ENCODE measurements at places on chromosomes 11 and 22.
A peak's percentile ranks its signal among the peaks of the same experiment; 100 is the strongest.

- DNase-seq: no peak
These were observed 24.0 kb downstream of the MARK2 start for GRCh38 chr11:63862923-63863322.

GRCh38 chr11:64564947-64565889 is 25.8 kb upstream of the SLC22A12 start:
- DNase-seq: peak; percentile 28

DNA sequence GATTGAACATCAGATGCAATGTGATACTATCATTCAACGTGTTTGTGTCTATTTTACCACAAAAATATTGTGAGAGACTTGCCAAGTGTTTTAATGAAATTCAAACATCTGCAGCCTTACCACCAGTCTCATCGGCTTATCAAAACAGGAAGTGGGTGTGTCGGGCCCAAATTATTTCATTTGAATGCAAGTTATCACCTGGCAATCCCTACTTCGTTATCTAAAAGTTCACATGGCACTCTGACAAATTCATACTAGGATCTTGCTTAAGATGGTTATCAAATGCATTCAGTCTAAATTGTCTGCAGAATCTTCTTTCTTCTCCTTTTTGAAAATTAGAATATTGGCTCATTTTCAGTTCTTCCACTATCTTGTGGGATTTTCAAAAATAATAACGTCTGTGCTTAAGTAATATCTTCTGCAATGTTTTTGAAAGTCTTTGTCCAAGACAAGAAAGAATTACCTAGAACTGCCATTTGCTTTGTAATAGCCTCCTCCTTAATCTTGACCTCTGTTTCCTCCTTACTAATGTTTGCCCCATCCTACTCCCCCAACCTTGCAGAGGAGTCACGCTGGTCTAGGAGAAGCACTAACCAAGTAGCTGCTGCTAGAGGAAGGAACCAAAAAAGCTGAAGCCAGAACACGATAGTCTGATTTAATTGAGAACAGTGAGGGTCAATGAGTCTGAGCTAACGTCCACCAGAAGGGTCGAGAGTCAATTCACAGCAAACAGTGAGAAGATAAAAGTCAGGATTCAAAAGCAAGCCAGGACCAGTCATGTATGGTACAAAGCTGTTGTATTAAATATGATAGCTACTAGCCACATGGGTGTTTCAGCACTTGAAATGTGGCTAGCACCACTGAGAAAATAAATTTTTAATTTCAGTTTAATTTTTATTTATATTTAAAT is 10.2 kb upstream of the BIRC3 start:
- no peak for DNase-seq

- DNase-seq: no peak
These were observed 883 bp upstream of the VPREB3 start for GRCh38 chr22:23754980-23755636.

DNA sequence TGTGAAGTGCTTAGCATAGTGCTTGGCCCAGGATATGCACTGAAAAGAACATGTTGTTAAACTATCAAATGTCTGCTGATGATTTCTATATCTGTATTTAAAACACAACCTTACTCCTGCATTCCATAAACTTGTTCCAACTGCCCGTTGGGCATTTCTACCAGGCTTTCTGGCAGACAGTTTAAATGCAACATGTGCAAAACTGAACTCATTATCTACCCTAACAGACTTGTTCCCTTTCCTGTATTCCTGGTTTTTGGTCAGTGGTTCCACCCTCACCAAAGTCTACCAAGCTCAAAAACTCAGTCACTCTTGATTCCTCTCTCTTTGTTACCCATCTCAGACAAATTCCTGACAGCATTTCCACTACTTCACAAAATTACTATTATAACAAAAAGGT is 6.5 kb upstream of the RAB38 start:
- DNase-seq: no peak

- no peak for DNase-seq
These were observed 397 bp downstream of the OR52N2 start for GRCh38 chr11:5809122-5809519.

GRCh38 chr11:55942785-55943392 is 6.7 kb upstream of the OR5I1 start:
- DNase-seq: peak; percentile 3

- no peak for DNase-seq
These were observed 83.0 kb downstream of the MORC2 start for GRCh38 chr22:30885591-30885990.

DNA sequence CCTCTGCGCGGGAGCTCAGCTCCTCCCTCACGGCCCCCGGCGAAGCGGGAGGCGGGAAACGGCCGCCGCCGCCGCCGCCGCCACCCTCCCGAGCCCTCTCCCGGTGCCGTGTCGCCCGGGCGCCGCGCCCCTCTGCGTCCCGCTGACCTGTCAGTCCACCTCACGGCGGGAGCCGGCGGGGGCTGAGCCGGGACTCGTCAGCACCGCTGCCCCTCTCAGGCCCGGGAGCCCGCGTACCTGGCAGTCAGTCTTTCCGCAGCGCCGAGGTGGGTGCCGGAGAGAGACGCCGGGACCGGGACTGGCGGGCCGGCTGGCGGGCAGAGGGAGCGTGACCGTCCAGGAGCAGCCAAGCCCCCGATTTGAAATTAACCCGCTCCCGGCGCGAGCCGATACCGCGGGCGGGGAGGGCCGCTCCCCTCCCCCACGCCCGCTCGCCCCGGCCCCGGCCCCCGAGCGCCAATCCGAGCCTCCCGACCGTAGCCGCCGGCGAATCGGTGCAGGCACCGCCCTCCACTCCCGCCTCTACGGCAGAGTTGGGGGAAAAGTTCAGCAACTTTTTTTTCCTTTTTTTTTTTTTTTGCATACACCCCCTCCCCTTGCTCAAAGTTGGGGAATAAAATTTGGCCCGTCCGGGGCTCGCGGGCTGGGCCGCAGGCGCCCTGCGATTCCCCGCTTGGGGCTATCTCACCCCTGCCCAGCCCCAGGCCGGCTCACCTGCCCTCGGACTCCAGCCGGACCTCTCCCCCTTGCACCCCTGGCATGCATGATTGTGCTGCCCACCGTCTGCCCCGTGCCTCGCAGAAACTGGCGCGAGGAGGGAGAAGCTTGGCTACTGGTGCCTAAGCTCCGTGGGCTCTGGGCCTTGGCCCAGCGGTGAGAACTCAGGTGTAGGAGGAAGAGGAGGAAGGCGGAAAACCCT is 774 bp upstream of the E2F8 start:
- peak; percentile 71 for DNase-seq

GRCh38 chr11:852762-853161 is 10.1 kb downstream of the TSPAN4 start:
- no peak for DNase-seq

DNA sequence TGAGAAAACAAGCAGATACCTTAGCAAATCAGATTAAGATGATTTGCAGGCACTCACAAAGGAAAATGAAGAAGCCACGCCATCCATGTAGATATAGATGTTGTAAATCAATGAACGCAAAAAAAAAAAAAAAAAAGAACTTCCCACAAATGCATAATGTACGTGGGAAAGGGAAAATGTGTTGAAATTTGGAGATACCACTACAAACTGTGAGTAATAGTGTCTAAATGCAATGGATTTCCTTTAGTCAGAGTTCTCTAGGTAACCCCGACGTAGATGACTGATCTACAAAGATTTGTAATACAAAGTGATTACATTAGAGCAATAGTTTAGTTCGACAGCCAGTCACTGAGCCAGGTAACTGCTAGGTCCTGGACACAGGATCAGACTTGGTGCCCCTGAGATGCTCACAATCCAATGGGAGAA is 783 bp upstream of the ANKRD54 start:
- no peak for DNase-seq

- no peak for DNase-seq
These were observed 640 bp upstream of the VSIG10L2 start for GRCh38 chr11:125945011-125945796.

GRCh38 chr22:20174785-20175596 is 24.1 kb upstream of the CCDC188 start:
- DNase-seq: peak; percentile 66

DNA sequence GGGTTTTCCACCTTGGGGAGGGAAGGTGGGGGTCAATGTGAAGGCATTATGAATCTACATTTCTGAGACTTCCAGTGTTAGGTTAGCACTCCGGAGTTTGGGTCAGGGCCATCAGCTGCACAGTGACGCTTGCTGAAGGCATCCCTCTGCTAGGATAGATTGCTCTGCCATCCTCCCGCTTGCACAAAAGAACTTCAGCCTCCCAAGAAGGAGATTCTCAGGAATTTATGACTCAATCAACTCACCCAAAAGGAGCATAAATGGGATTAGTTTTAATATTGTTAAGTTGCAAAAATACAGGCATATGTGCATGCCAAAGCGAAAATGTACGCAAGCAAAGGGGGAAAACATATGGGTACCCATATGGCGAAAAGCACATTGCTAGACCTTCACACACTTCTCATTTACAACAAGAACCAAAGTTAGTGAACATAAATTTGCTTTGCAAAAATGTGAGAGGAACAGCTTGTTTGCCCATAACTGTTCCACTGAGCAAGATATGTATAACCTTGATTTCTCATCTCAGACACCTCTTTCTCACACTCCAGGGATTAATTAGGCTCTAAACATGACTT is 1013.0 kb downstream of the OPCML start:
- DNase-seq: no peak

- no peak for DNase-seq
These were observed 34.2 kb upstream of the CTTN start for GRCh38 chr11:70364178-70364577.

GRCh38 chr22:21946262-21946925 is 6.3 kb downstream of the PPM1F start:
- no peak for DNase-seq

DNA sequence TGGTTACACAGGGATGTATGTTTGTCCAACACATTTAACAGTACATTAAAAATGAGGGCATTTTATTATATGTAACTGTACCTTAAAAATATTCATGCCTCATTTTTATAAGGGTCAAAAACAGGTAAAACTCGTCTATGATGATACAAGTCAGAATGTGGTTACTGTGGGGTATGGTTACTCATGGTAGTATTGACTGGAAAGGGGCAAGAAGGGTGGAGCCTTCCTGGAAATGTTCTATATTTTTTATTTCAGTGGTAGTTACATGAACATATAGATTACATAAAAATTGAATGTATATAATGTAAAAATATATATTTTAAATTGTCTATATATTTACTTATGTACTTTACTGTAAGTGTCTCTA is 99.8 kb downstream of the STIM1 start:
- DNase-seq: no peak

DNA sequence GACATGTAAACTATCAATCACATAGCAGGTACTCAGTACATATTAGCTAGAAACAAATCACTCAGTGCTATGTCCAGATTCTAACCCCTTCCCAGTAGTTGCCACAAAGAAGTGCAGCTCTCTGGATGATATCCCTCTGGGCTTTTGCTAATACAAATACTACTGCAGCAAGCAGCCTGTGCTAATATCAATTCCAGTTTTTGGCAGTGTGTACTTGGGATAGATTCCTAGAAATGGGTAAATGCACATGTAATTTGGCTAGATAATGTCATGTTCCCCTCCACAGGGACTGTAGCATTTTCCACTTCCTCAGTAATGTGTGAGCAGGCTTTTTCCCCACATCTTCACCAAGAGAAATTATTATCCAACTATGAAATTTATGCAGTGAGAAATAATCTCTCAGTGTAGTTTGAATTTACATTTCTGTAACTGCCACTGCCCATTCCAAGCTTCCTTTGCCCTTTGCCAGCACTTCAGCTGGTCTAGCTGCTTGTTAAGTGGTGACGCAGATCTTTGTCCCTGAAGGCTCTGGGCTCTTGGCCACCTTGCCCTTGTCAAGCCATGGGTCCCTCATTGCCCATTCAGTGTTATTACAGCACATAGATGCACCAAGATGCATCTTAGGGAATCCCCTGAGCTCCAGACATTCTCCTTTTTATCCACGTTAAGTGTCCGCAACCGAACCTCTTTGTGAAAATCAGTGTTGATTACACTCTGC is 107.1 kb upstream of the CLPB start:
- no peak for DNase-seq

GRCh38 chr11:86688398-86689179 is 16.2 kb upstream of the ME3 start:
- DNase-seq: no peak

DNA sequence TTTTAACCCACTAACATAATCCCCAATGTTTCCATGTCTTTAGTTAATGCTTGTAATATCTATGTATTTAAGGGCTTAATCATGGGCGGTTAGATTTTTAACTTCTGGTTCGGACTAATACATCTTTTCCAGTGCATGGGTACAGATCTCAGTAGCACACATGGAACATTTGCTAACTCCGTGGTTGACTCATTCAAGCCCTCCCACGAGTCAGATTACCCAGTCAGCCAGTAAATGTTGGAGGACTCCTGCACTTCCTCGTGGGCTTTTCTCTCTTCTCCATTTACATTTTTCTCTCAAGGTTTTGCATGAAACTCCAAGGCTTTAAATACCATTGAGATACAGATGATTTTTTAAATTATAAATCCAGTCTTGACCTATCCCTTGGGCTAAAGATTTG is 313.9 kb downstream of the ST3GAL4 start:
- DNase-seq: no peak

DNA sequence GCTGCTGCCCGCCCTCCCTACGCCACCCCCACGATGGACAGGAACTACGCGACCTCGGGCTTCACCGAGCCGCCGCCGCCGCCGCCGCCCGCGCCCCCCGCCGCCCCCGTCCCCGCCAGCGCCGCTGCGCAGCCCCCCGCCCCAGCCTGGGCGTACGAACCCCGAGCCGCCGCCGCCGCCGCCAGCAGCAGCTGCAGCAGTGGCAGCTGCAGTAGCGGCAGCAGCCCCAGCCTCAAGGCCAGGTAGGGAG is 407 bp downstream of the QSER1 start:
- DNase-seq: no peak

DNA sequence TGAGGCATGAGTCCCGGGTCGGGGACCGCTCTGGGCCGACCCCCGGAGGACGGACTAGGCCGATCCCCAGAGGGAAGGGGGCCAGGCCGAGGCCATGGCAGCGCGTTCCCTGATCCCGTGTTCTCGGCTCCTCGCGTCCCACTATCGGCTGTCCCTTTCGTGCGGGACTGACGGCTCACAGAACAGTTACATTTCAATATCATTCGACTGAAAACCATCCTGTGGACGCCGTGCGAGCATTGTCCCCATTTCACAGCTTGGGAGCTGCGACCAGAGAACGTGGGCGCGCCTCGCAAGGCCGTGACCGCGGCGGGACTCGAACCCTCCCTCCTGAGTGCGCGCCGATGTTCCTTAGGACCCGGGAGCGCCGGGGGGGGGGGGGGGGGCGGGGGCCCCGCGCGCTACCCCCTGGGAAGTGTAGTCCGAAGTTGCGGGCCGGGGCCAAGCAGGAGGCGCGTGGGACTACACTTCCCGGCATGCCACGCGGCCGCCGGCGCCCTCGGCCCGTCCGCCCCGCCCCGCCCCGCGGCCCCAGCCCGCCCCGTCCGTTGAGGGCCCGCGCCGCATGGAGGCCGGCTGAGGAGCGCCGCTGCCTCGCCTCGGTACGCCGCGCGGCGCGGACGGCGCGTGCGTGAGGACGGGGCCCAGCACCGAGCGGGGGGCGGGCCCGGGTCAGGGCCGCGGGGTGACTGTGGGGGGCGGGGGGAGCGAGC is at the start of gene TRABD:
TSS of gene TRABD (plus strand) at position 539 of the 713 bp plus-strand sequence. CDS start 7,148 bp downstream, outside the sequence.
- peak; percentile 99 for DNase-seq

DNA sequence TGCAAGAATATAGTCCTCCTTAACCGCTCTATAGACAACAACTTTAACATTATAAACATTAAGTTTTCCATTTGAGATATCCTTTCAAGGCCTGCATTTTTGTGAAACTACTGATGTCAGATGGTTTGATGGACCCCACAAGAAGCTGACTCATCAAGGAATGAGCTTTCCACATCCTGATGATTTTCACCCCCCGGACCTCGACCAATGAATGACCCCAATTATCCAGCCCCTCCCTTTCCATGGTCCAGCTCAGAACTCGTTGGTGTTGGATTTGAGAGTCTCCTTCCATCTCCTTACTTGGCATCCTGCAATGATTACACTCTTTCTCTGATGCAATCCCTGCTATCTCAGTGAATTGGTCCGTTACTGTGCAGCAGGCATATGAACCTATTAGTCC is 31.8 kb upstream of the GUCY1A2 start:
- DNase-seq: no peak
